ENCODE measurements at places on chromosomes 6 and 20.
A peak's percentile ranks its signal among the peaks of the same experiment; 100 is the strongest.

DNA sequence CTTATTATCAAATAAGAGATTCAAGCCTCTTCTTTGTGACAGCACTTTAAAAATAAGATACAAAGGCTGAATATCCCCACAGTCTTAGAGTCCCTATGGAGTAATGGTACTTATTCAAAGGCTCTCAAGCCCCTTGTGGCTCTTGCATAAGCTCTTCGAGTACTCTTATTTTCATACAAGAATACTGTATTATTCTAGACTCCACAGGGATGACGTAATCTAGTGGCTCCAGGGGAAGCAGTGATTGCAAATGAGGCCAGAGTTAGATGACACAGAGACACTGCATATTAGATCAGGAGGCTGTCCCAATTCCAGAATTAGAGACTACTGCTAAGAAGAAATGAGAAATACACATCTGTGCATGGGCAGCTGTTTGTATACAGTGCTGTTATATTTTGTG, 1195.9 kb upstream of the MAP3K7 start:
- no peak for DNase-seq

- no peak for DNase-seq
These were observed 300.2 kb downstream of the UTRN start for GRCh38 chr6:144585217-144585814.

DNA sequence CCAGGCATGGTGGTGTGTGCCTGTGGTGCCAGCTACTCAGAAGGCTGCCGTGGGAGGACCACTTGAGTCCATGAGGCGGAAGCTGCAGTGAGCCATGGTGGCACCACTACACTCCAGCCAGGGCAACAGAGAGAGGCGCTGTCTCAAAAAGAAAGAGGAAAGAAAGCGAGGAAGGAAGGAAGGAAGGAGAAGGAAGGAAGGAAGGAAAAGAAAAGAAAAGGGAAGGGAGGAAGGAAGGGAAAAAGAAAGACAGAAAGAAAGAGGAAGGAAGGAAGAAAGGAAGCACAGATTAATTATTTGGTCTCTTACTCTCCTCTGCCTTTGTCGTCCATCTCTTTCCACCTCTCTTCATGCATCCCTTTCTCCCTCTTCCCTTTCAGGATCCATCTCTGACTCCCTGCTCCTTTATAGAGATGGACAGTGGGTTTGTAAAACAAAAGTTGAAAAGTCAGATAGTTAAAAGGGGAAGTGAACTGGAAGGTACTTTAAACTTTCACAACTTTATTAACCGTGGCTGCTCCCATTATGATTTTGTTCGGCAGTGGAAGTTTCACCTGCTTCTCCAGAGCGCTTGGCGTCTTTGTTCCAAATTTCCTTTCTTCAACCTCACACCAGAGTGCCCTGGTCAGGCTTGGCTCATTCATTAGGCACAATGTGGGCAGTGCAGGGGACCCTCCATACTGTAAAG, 1.5 kb downstream of the HLA-DQA1 start:
- no peak for DNase-seq

DNA sequence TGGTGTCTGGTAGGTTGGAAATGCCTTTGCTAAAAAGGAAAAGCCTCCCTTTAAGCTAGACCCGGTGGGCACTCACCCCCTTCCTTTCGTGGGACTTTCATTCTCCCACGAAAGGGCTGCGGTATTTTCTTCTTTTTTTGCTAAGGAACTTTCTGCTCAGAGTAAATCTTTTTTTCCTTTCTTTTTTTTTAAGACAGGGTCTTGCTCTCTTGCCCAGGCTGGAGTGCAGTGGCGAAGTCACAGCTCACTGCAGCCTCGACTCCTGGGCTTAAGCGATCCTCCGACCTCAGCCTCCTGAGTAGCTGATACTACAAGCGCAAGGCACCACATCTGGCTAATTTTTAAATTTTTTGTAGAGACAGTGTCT, 4.0 kb downstream of the TP53TG5 start:
- DNase-seq: no peak

- no peak for DNase-seq
These were observed 2.8 kb upstream of the MAPK13 start for GRCh38 chr6:36127462-36128016.

GRCh38 chr6:912871-913835, 220.2 kb upstream of the EXOC2 start:
- no peak for DNase-seq

DNA sequence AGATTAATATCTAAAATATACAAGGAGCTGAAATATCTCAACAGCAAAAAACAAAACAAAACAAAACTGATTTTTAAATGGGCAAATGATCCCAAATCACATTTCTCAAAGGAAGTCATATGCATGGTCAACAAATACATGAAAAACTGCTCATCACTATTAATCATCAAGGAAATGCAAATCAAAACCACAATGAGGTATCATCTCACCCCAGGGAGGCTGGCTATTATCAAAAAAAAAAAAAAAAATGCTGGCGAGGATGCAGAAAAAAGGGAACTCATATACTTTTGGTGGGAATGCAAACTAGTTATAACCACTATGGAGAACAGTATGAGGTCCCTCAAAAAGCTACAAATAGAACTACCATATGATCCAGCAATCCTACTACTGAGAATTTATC, 34.6 kb downstream of the REPS1 start:
- no peak for DNase-seq

GRCh38 chr20:46807998-46808397, 86.6 kb upstream of the EYA2 start:
- DNase-seq: no peak

- no peak for DNase-seq
These were observed 64.2 kb upstream of the XRN2 start for GRCh38 chr20:21238818-21239536.

DNA sequence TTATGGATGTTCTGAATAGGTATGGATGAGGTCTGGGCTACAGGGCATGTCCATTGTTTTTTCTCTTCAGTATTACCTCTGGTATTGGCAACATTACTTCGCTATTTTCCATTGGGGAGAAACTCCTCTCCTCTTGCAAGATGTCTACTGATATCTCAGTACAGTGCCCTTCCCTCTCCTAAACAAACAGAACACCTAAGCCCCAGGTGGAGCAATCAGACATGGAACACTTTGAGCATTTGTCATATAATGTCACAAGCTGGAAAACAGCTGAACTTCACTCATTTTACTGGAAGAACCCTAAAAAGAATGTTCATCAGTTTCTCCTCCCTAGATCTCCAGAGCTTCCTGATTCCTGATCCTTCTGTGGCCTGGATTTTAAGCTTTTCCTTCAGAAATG, 339.8 kb downstream of the FRK start:
- no peak for DNase-seq

DNA sequence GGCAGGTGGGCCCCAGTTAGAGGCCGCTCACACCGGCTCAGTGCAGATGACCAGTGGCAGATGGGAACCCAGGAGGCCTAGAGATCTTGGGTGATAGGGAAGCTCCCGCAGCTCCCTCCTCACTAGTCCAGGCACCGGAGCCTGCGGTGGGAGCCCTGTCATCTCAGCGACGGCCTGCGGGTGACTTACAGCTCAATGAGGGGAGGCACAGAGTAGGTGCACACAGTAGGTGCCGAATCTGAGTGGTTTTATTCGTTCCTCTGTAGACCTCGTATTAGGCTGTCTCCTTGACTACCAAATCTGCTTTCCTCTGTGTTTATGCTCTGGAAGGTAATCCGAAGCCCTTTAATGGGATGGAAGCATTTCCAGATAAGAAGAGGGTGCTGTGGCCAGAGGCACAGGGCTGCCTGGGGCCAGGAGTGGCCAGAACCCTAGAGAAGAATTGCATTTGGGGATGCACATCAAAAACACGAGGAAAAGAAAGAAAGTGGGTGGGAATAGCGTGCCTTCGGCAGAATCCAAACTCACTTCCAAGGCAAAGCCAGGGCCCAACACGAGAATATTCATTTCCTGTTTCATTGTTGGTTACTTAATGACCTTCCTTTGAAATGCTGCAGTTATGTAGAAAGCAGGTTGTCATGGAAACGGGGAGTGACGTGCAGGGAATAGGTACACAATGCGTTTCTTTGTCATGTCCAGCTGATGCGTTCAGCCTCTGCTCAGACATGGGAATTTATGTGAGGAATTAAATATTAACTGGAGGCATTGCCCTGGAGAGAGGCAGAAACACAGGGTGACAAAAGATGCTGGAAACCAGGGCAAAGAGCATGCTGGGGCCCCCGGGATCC, 24.7 kb downstream of the MYT1 start:
- peak; percentile 49 for DNase-seq

DNA sequence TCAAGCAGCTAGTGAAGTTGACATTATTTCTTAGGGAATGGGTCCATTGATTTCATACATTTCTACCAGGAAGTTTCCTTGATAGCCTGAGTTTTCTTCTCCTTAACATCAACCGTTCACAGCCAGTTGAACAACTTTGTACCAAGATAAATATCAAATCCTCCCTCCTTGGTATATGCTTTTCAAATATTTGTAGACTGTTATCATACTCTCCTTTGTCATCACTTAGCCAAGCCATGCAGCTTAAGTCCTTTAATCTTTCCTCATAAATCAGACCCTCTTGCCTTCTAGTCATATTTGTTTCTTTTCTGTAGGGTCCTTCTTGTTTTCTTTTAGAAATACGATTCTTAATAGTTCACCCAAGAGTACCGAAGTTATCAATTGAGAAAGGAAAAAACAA, 25.6 kb downstream of the RFX6 start:
- DNase-seq: no peak

GRCh38 chr20:20462185-20462584, 94.3 kb downstream of the INSM1 start:
- DNase-seq: no peak
